ENCODE measurements at places on chromosomes 2 and 18.
A peak's percentile ranks its signal among the peaks of the same experiment; 100 is the strongest.

DNA sequence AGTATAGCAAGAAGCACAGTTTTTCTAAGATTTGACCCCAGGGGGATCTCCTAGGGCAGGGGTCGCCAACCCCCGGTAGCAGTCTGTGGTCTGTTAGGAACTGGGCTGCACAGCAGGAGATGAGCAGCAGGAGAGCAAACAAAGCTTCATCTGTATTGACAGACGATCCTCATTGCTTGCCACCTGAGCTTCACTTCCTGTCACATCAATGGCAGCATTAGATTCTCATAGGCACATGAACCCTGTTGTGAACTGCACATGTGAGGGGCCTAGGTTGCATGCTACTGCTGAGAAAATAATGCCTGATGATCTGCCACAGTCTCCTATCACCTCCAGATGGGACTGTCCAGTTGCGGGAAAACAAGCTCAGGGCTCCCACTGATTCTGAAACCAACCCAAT is 136.2 kb downstream of the RGPD3 start:
- DNase-seq: no peak
- no peaks in the 10 kb centered on the region for H3K27me3 ChIP-seq
- H3K4me3 ChIP-seq: no peak overlapping the region
- peaks cover 13% of the 10 kb centered on the region for H3K4me1 ChIP-seq
- no peaks in the 10 kb centered on the region for H3K36me3 ChIP-seq

GRCh38 chr2:240143801-240144648 is 3.6 kb upstream of the OTOS start:
- no peak overlapping the region for H3K4me3 ChIP-seq
- H3K36me3 ChIP-seq: no peaks in the 10 kb centered on the region
- no peaks in the 10 kb centered on the region for H3K4me1 ChIP-seq
- H3K27me3 ChIP-seq: no peaks in the 10 kb centered on the region

GRCh38 chr2:223980803-223981202 is 23.5 kb downstream of the MRPL44 start:
- no peaks in the 10 kb centered on the region for H3K27me3 ChIP-seq
- H3K4me3 ChIP-seq: no peak overlapping the region
- no peaks in the 10 kb centered on the region for H3K36me3 ChIP-seq

GRCh38 chr2:173958198-173958846 is 6.9 kb downstream of the SP3 start:
- H3K27ac ChIP-seq: peak overlapping the region; percentile 30
- no peaks in the 10 kb centered on the region for H3K27me3 ChIP-seq
- no peak overlapping the region for H3K4me3 ChIP-seq
- no peaks in the 10 kb centered on the region for H3K36me3 ChIP-seq
- no peak for DNase-seq

DNA sequence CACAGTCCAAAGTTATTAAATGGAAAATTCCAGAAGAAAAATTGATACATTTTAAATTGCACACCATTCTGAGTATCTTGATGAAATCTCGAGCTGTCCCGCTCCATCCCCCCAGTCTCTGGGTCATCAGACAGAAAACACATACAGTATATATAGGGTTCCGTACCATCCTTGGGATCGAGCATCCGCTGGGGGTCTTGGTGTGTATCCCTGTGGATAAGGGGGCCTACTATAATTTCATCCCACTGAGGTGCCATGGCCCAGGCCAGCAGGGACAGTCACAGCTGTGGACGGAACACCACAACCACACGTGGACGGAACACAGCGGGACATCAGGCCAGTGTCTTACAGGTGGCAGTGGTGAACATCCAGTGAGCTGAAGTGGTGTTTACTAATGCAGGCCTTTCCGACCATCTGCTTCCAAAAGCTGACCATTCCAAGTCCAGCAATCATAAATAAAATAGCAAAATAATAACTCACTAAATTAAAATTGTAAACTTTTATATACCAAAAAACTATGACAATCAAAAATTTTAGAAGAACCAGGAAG is 14.0 kb downstream of the TWIST2 start:
- H3K4me1 ChIP-seq: peaks cover 29% of the 10 kb centered on the region
- H3K27ac ChIP-seq: no peak overlapping the region
- DNase-seq: no peak
- H3K36me3 ChIP-seq: no peaks in the 10 kb centered on the region
- H3K27me3 ChIP-seq: no peaks in the 10 kb centered on the region
- H3K4me3 ChIP-seq: no peak overlapping the region

DNA sequence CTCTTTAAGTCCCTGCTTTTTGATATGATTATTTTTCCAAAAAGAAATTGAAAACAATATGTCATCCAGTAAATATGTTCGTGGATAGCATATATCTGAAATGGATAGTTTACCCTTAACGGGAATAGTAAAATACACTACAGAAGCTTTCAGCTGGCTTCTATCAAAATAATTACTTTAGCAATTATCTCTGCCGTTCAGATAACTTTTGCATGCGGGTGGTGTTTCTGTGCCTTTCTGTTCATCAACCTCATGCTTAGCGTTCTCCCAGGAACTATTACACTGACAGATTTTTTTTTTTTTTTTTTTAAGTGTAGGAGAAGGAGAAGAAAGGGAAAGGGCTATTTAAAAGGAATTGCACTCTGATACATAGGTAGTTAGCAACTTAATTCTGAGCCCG is 53.6 kb downstream of the TSHZ1 start:
- H3K36me3 ChIP-seq: no peaks in the 10 kb centered on the region
- DNase-seq: no peak
- H3K4me3 ChIP-seq: no peak overlapping the region
- H3K4me1 ChIP-seq: no peaks in the 10 kb centered on the region
- no peak overlapping the region for H3K27ac ChIP-seq
- H3K27me3 ChIP-seq: no peaks in the 10 kb centered on the region

DNA sequence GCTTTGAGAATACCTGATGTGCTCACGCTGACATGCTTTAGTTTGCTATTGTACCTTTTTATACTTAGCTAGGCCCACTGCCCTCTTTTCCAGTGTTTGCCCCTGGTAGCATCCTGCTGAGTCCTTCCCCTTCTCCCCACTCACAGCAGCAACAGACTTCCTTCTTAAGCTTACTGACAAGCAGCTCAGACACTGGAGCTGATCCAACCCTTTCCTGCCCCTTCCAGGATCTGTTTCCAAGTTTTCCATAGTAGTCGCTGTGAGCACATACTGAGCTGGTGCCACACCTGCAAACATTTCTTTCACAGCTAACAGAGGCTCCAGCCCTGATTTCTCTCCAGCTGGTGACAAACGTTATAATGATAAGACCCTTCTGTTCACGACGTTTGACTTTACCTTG is 991.4 kb upstream of the CELF4 start:
- no peaks in the 10 kb centered on the region for H3K27me3 ChIP-seq
- DNase-seq: no peak
- H3K4me1 ChIP-seq: no peaks in the 10 kb centered on the region

DNA sequence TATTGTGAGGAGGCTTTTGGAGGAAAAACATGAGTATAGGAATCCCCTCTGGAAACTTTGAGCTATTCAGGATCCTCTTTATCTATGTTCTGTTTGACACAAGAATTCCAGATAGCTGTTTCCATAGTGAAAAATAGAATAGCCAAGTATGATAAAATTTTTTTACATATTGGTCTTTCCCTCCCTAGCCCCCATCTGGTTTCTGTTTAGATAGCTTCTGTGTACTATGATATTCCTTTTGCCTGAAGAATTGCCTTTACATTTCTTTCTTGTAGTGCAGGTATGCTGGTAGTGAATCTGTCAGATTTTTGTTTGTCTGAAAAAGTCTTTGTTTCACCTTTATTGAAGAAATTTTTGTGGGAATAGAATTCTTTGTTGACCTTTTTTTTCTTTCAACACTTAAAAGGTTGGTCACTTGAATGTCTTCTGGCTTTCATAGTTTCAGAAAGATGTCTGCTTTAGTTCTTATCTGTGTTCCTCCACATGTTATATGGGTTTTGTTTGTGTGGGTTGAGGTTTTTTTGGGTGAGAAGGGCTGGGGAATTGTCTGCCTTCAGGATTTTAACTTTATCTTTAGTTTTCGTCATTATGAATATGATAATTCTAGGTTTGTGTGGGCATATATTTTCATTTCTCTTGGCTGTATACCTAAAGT is 29.9 kb upstream of the FBLN7 start:
- H3K4me3 ChIP-seq: no peak overlapping the region
- no peak overlapping the region for H3K27ac ChIP-seq
- no peak for DNase-seq

- no peak overlapping the region for H3K4me3 ChIP-seq
- DNase-seq: no peak
- H3K36me3 ChIP-seq: no peaks in the 10 kb centered on the region
- H3K4me1 ChIP-seq: no peaks in the 10 kb centered on the region
These were observed 164.1 kb downstream of the KIAA1328 start for GRCh38 chr18:36993068-36993467.

DNA sequence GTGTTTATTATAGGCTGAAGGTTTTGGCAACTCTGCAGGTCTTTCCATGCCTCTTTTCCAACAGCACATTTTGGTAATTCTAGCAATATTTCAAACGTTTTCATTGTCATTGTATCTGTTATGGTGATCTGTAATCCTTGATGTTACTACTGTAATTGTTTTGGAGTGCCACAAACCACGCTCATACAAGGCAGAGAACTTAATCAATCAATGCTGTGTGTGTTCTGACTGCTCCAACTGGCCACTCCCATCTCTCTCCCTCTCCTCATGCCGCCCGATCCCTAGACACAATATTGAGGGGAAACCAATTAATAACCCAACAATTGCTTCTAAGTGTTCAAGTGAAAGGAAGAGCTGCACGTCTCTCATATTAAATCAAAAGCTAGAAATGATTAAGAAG is 32.9 kb downstream of the HDLBP start:
- no peak overlapping the region for H3K27ac ChIP-seq
- H3K4me3 ChIP-seq: no peak overlapping the region
- no peak for DNase-seq
- H3K36me3 ChIP-seq: no peaks in the 10 kb centered on the region
- H3K4me1 ChIP-seq: peaks cover 7% of the 10 kb centered on the region

DNA sequence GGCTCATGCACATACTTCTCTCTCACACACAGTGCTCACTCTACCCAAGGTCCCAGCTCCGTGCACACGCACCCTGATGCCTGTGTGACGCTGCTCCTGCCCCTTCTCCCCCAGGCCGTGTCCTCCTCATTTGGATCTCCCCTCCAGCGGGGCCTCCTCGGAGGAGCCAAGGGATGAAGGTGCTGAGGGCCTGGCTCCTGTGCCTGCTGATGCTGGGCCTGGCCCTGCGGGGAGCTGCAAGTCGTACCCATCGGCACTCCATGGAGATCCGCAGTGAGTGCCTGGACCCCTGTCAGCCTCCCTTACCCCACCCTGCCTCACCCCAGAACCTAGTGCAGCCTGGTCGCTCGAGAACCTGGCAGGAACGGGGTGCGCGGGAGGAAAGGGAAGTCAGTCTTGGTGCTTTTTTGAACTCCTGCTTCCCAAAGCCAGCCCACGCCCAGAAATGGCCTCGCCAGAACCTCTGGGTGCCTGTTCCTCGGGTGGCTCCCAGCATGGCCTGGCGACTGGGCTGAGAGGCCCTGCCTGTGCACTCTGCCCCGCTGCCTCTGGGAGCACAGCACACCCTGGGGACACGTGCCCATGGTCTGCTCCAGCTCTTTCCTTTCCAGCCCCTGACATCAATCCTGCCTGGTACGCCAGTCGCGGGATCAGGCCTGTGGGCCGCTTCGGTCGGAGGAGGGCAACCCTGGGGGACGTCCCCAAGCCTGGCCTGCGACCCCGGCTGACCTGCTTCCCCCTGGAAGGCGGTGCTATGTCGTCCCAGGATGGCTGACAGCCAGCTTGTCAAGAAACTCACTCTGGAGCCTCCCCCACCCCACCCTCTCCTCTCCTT is at the start of gene PRLH:
TSS of gene PRLH (plus strand) at position 174 of the 835 bp plus-strand sequence. CDS start at position 174, 0 bp downstream.
- DNase-seq: no peak
- no peaks in the 10 kb centered on the region for H3K4me1 ChIP-seq
- H3K27me3 ChIP-seq: no peaks in the 10 kb centered on the region

- no peaks in the 10 kb centered on the region for H3K4me1 ChIP-seq
- H3K36me3 ChIP-seq: no peaks in the 10 kb centered on the region
- DNase-seq: peak; percentile 49
- H3K4me3 ChIP-seq: no peak overlapping the region
- H3K27ac ChIP-seq: no peak overlapping the region
These were observed 1.7 kb downstream of the INPP5D start for GRCh38 chr2:233061591-233062450.

DNA sequence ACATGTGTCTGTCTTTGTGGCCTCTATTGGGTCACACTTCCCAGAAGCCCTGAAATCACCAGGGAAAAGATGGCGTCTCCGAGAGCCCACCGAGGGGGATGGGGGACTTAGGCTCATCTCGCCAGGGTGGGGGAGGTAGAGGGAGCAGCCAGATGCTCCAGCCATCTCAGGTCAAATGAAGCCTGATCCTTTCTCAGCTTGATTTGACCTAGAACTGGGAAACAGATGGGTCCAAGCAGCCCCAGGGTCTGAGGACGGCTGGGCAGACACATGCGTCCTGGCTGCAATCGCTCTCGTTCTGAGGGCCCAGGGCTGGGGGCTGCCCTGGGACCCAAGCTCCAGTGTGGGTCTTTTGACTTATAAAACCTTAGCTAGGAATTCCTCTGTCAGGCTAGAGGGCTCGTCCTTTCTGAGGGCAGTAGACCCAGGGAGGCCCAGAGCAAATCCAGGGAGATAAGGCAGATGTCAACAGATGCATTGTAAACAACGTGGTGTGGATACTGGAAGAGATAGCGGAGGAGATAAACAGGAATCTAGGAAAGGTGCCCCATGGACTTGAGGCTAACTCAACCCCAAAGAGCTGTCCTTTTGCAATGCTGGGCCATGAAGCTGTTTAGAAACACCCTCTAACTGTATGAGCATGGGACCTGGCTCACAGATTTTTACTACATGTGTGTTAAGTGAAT is 127.7 kb downstream of the MYCN start:
- H3K4me1 ChIP-seq: peaks cover 33% of the 10 kb centered on the region
- no peak overlapping the region for H3K4me3 ChIP-seq
- no peaks in the 10 kb centered on the region for H3K27me3 ChIP-seq
- peak; percentile 35 for DNase-seq

- no peak overlapping the region for H3K4me3 ChIP-seq
- H3K27me3 ChIP-seq: no peaks in the 10 kb centered on the region
- H3K4me1 ChIP-seq: no peaks in the 10 kb centered on the region
- no peak for DNase-seq
- H3K27ac ChIP-seq: no peak overlapping the region
These were observed 84.5 kb upstream of the ODC1 start for GRCh38 chr2:10532638-10533101.

DNA sequence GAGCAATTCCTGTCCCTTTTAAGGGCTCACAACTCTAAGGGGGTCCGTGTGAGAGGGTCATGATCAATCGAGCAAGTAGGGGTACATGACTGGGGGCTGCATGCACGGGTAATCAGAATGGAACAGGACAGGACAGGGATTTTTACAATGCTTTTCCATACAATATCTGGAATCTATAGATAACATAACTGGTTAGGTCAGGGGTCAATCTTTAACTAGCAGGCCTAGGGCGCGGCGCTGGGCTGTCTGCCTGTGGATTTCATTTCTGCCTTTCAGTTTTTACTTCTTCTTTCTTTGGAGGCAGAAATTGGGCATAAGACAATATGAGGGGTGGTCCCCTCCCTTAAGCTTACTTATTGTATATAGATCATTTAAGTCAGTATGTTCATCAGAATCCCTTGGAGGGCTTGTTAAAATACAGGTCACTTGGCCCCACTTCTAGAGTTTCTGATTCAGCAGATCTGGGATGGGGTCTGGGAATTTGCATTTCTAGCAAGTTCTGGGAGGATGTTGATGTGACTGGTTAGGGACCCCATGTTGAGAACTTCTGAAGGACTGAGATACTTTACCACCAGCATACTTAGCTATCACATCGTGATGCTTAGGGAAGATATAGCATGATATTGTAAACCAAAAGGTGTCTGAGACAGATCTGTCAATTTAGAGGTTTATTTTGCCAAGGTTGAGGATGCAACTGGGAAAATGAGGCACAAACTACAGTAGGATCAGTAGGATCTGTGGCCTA is 2.8 kb upstream of the INPP4A start:
- H3K36me3 ChIP-seq: no peaks in the 10 kb centered on the region
- H3K4me1 ChIP-seq: peaks cover 25% of the 10 kb centered on the region
- H3K4me3 ChIP-seq: no peak overlapping the region
- no peaks in the 10 kb centered on the region for H3K27me3 ChIP-seq
- H3K27ac ChIP-seq: no peak overlapping the region
